ENCODE measurements at places on chromosomes 13 and 19.

DNA sequence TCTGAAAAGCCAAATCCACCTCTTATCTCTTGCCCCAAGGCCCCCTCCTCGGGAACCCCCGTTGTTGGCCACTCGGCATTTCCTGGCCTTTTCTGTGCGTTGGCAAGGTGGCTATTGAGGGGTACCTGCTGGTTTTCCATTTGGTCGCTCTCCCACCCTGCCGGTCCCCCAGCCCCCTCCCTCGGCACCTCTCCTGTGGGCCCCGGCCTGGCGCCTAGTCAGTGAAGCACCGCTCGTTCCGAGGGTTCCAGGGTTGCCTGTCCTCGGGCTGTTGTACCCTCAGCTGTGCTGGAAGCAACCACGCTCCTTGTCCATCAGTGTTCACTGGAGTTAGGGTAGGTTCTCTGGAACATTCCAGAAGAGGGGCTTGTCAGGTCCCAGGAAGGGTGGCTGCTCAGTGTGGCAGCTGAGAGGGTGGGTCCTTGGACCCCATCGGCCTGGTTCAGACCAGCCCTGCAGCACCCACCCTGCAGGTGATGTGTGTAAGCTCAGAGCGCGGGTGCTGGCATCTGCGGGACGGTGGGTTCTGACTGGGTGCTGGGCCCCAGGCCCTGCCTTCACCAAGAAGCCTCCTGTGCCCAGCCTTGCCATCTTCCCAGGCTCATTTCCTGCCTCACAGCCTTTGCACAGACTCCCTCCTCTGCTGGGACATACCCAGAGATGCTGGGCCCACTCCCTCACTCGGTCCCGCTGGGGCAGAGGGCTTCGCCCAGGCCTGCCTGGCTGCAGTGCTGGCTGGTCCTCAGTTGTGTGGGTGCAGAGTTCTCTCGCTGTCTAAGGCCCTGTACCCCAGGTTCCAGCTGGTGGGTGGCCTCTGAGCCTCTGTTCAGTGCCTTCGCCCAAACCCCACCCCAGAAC lies 21.3 kb downstream of the NKPD1 start:
- no peak for DNase-seq

GRCh38 chr19:709965-710571 lies 1.3 kb downstream of the PALM start:
- no peak for DNase-seq

DNA sequence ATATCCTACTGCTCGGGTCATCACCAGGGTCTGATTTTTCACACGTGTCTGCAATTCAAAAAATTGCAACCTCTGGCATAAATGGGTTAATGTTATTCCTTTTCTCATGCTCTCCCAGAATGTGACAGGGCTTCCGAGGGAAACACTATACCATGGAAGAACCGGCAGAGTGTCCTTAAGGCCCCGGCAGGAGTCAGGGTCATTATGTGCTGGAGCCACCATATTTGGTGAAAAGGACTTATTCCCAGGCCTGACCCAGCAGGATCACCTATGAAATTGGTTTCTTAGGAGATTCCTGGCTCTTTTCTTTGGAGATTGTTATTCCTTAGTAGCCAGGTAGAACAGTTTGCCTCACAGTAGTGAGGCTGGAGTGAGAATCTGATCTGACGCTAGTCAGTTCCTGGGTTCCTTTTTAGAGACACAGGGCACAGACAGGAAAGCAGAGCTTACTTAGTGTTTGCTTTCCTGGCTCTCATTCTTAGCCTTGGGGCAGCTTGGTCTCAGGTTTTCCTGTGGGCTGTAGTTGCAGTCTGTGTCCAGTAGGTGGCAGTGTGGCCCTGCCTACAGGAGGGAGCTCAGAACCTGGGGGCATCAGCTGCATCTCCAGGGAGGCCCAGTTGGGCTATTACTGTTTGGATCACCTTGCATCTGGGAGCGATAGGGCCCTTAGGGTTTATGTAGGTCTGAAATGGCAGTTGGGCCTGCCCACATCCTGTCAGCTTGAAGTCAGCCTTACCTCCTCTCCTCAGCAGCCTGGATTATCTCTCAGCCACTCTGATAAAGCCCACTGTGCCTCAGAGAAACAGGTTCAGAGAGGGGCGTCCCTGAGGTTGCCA lies 12.4 kb downstream of the SNRNP70 start:
- no peak for DNase-seq

DNA sequence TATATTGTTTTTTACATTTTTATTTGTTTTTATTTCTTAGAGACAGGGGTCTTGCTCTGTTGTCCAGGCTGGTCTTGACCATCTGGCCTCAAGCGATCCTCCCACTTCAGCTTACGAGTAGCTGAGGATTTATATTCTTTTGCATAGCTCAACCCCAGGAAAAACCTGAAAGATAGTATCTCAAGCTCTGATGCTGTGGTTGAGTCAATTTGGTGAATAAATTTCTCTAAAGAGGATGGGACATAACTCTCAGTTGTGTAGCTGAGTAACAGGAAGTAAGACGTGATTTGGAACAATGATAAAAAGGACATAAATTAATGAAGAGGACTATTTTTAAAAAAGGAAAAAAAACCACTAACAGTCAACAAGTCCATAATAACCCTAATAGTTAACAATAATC lies 79.8 kb upstream of the TNFSF11 start:
- DNase-seq: no peak

- DNase-seq: no peak
Measured at GRCh38 chr19:2425622-2426581, 1.5 kb downstream of the TIMM13 start.

GRCh38 chr19:3556423-3556977 lies 886 bp downstream of the MFSD12 start:
- DNase-seq: no peak

GRCh38 chr13:90403330-90404082 lies 944.0 kb upstream of the MIR17HG start:
- DNase-seq: no peak

DNA sequence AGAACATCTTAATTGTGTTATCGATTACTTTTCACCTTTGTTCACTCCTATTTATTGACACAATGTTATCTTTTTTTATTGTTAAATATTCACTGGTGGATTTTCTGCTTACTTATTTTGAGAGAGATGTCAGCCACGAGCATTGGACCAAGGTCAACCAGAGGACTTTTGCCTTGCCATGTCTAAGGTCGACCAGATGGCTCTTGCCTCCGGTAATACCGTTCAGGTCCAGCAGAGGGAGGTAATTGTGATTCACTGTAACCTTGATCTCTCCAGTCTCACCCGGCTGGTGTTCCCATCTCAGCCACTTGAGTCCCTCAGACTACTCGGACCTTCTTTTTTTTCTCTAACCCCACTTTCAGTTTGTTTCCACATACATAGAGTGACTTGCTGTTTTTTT lies 1438.1 kb downstream of the UQCRFS1 start:
- no peak for DNase-seq

- no peak for DNase-seq
Measured at GRCh38 chr13:70430256-70430655, 322.0 kb upstream of the KLHL1 start.

DNA sequence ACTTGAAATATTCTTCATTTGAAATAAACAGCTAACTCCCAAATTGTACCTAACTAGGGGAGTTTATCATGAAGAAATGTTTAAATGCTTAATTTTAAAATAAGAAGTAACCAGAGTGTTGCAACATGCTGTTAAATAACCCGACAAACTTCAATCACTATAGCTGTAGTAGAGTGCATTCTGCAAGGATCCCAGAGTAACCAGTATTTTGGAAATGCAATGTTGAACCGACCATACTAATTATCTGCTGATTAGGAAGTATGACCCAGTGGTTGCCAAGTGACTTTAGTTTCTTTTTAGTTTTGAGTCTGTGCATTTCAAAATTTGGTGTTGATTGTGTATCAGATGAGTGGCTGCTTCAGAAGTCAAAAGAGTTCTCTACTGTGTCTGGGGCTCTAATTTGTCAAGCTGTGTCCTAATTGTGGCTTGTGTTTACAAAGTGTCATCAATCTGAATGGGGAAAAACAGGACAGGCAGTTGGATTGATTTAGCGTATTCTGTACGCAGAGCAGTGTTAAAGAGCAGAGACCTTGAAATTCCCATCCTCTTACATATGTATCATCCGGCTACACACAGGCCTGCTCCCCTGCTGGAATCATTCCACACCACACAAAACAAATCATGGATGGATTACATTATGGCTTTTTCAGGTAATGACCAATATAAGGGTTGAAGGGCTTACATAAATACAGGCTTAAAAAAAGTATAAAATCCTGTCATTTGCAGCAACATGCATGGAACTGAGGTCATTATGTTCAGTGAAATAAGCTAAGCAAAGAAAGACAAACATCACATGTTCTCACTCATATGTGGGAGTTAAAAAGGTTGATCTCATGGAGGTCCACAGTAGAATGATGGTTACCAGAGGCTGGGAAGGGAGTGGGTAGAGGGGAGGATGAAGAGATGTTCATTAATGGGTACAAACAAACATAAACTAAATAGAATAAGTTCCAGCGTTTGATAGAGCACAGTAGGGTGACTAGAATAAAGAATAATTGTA lies 351.5 kb downstream of the KLF12 start:
- no peak for DNase-seq

DNA sequence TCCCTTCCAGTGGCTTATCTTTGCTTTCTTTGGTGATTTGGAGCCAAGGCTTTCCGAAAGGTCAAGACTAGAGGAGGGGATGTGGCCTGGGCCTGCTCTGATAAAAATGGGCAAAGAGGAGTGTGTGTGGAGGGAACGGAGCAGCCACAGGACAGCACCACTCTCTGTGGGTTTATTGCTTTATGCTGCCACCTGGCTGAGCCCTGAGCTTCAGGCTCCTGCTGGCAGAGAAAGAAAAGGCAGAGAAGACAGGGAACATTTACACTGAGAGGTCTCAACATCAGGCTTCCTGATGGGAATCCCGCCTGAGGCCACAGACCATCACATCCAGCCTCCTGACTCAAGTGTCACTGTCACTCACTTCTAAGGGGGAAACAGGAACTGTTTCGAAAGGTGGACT lies 9.2 kb upstream of the GSX1 start:
- no peak for DNase-seq

DNA sequence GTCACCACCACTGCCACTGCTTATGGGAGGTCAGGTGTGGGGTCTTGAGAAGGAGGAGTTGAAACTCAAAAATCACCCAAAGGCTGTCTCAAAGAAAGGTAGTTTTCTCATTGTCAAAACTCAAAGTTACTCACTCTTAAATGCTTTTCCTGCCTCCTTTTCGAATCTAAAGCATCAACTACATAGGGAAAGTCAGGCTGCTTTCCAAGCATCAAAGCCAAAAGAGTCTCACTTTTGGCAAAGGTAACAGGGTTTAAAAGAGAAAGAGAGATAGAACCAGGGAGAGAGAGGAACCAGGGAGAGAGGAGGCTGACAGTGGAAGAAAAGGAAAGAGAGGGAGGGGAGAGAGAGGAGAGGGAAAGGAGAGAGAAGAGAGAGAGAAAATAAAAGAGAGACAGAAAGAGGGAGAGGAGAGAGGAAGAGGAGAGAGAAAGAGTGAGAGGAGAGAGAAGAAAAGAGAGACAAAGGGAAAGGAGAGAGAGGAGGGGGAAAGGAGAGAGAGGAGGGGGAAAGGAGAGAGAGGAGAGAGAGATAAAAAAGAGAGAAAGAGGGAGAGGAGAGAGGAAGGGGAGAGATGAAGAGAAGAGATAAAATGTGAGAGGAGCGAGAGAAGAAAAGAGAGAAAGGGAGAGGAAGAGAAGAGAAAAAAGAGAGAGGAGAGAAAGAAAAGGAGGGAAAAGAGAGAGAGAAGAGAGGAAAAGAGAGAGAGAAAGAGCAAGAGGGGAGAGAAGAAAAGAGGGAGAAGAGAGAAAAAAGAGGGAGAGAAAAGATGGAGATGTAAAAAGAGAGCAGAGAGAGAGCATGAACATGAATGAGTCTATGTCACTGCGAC lies 262.0 kb upstream of the TSHZ3 start:
- DNase-seq: no peak

DNA sequence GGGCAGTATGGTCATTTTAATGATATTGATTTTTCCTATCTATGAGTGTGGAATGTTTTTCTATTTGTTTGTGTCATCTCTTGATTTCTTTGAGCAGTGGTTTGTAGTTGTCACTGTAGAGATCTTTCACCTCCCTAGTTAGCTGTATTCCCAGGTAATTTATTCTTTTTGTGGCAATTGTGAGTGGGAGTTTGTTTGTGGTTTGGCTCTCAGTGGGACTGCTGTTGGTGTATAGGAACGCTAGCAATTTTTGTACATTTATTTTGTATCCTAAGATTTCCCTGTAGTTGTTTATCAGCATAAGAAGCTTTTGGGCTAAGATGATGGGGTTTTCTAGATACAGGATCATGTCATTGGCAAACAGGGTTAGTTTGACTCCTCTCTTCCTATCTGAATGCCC lies 28.9 kb downstream of the NBEA start:
- DNase-seq: no peak

GRCh38 chr19:2100719-2101061 lies 4.0 kb downstream of the IZUMO4 start:
- no peak for DNase-seq

- no peak for DNase-seq
Measured at GRCh38 chr19:42148266-42148665, 16.0 kb upstream of the POU2F2 start.

- no peak for DNase-seq
Measured at GRCh38 chr13:21849323-21849722, 178.4 kb downstream of the FGF9 start.

DNA sequence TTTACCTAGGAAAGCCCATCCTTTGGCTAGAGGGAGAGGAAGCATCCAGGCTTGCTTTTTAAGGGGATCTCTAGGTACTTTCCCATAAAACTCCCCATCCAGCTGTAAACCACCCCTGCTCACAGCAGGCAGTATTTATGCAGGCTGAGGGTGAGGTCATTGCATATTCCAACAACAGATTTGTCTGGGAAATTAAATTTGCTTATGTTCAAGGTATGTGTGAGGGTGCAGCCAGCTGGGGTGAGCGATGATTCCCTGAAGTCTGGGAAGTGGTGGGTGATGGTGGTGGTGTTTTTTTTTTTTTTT lies 96.3 kb upstream of the C1QTNF9B start:
- DNase-seq: no peak

GRCh38 chr19:57103573-57104277 lies 16.1 kb upstream of the USP29 start:
- DNase-seq: no peak

- DNase-seq: no peak
Measured at GRCh38 chr13:99246100-99246499, 12.1 kb downstream of the GPR18 start.

- DNase-seq: no peak
Measured at GRCh38 chr13:42849200-42849599, 67.8 kb downstream of the FAM216B start.

DNA sequence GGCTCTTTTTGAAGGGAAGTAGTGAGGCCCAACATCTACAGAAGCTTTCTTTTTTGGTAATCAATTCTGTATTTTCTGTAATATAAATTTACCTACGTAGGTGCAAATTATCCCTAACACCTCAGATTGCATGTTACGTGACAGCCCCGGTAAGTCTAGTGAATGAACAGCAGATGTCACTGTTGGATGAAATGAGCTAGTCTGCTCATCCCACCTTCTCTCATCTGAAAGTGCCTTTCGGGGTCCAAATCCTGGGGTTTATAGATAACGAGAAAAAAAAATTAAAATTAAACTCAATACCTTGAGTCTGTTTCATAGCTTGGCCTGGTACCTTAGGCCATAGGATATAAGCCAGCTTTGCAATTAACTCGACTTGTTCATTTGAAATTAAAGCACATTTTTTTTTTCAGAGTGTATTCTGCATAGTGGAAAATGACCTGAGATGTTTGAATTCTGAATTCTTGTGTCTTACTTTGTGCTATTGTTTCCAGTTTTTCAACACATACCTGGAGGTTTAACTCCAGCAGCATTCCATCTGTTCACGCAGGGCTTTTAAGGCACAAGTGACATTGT lies 548.2 kb downstream of the GPC5 start:
- DNase-seq: no peak

GRCh38 chr13:46554951-46555350 lies 2.0 kb downstream of the LRCH1 start:
- no peak for DNase-seq

- no peak for DNase-seq
Measured at GRCh38 chr13:104847922-104848321, 1687.5 kb downstream of the EFNB2 start.

Data from cortex of kidney (tissue), 1 donor.